ENCODE measurements at places on chromosomes 1 and 21.

DNA sequence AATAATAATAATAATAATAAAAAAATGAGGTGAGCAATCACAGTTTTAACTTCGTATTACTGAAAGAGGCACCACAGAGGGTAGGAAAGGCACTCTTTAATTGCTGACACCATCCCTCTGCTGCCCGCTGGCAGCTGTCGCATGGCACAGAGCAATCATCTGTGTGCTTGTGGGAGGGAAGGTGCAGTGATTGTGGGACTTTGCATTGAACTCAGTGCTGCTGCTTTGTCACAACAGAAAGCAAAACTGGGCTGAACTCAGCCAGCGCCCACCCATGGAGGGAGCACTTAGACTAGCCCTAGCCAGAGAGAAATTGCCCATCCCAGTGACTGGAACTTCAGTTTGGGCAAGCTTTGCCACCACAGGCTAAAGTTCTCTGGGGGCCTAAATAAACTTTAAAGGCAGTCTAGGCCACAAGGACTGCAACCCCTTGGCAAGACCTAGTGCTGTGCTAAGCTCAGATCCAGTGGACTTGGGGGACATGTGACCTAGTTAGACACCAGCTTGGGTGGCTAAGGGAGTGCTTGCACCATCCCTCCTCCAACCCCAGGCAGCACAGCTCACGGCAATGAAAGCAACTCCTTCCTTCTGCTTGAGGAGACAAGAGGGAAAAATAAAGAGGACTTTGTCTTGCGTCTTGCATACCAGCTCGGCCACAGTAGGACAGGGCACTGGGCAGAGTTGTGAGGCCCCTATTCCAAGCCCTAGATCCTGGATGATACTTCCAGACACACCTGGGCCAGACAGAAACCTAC lies 59.3 kb downstream of the WDR4 start:
- DNase-seq: no peak

- no peak for DNase-seq
Observed at GRCh38 chr1:158311066-158311465, 20.3 kb downstream of the CD1B start.

DNA sequence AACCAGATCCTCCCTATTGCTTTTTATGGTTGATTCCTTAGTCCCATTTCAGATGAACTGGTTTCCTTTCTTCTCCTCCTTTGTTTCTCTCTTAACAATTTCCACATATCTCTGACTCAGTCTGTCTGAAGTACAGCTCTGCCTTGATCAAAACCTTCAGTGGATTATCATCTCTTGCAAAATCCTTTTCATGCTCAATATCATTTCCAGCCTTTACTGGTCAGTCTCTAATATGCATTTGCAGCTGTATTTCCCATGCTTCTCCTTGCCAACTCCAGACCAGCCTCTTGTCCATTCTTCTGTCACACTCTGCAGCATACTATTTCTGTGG lies 72.2 kb downstream of the SNX7 start:
- DNase-seq: no peak

DNA sequence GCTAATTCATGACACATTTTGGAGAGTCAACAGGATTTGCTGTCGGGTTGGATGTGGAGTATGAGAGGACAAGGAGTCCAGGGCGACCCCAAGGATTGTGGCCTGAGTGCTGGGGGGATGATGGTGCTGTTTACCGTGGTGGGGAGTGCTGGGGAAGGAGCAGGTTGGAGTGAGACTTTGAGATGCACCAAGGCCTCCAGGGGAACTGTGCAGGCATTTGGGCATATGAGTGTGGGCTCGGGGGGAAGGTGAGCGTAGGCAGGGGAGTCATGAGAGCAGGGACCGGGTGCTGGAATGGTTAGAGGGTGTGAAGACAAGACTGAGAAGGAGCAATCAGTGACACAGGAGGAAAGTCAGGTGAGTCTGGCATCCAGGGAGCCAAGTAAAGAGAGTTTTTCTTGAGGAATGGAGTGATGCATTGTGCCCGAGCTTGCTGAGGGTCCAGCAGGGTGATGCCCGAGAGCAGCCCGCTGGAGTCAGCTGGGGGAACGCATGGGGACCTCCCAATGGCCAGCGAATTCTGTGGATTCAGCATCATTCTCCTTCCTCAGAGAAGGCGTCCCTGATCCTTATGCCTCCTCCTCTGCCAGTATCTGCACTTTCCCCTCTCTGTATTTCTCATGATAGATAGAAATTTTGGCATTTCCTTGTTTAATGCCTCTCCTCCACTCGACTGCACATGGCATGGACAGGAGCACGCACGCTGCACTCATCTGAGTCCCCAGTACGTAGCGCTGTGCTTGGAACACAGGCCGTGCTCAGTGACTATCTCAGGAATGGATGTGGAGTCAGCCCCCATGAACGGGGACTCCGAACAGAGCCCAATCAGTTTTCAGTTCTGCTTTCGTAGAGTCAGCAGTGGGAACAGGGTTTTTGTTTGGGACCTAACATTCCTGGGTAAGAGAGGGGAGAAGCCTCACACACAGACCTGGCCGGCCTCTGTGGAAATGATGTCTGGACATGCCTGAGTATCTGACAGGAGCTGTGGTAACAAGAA lies 52.1 kb upstream of the ETV3 start:
- DNase-seq: no peak

DNA sequence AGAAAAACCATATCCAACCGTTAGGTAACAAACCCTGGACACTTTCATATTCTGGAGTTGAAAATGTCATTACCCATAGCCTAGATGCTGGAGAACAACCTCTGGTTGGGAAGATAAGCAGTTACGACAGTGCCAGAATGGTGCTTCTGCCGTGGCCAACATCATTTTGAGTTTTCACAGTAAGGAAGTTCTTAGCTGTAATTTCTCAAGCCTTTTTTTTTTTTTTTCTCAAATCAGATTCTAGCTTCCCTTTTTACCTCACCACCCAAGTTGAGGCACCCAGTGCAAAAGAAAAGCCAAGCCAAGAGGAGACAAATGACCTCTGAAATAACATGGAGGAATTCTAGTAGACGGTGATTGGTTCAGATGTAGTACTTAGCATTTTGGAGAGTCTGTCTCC lies 21.8 kb downstream of the PPT1 start:
- no peak for DNase-seq

DNA sequence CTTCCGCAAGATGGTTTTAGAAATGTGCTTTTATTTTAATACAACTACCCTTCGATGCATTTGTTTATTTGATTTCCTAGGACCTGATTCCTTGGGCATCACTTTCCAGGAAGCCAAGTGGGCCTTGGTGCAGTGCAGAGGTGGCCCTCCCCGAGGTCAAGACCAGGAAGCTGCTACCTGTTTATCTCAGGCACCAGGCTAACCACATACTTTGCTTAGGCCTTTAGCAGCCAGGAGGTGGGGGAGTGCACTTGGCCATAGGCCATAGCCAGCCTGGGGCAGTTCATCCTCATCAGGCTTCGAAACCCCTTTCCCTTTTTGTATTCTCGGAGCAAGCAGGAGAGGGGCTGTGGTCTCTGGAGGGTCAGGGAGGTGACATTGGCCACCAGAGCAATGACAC lies 45.4 kb downstream of the SMYD2 start:
- DNase-seq: no peak

DNA sequence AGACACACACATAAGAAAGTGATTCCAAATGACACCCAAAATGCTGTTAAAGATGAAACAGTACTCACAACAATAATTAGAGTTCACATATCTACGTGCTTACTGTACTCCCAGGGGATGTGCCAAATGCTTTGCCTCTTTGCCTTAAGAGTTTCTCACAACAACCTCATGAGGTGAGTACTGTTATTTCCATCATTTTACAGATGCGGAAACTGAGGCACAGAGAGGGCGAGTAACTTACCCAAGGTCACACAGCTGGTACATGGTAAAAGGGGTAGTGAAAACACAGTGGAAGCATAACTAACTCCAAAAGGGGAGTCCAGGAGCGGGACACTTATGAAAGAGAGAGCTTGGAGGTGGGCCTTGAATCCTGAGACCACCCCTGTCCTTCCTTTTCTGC lies 171.8 kb downstream of the ACTL8 start:
- no peak for DNase-seq

- no peak for DNase-seq
Observed at GRCh38 chr1:201942129-201942495, 4.2 kb downstream of the LMOD1 start.

- no peak for DNase-seq
Observed at GRCh38 chr1:19635646-19636045, 8.5 kb upstream of the NBL1 start.

- no peak for DNase-seq
Observed at GRCh38 chr21:42384989-42385388, 10.9 kb downstream of the TMPRSS3 start.

DNA sequence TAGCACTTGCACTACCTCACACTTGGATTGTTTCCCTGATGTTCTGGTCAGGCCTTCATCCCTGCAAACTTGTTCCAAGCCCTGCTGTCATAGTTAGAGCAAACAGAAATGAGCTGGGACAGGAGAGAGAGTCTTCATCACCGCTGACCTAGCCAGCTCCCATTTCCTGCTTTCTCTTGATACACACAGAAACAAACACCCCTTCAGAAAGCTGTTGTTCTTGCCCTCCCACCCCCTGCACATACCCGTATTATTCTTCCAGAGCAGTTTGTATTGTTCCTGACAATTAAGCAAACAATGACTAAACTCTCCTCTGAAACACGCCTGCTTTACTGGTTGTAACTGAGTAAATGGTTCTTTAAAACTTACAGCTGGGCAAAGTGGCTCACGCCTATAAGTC lies 2.9 kb upstream of the SYT2 start:
- DNase-seq: no peak

- no peak for DNase-seq
Observed at GRCh38 chr1:81340239-81340638, 460.5 kb upstream of the ADGRL2 start.

- DNase-seq: no peak
Observed at GRCh38 chr1:85607126-85607920, 26.8 kb downstream of the CCN1 start.

GRCh38 chr1:59748123-59748522 lies 66.6 kb upstream of the HOOK1 start:
- DNase-seq: no peak

DNA sequence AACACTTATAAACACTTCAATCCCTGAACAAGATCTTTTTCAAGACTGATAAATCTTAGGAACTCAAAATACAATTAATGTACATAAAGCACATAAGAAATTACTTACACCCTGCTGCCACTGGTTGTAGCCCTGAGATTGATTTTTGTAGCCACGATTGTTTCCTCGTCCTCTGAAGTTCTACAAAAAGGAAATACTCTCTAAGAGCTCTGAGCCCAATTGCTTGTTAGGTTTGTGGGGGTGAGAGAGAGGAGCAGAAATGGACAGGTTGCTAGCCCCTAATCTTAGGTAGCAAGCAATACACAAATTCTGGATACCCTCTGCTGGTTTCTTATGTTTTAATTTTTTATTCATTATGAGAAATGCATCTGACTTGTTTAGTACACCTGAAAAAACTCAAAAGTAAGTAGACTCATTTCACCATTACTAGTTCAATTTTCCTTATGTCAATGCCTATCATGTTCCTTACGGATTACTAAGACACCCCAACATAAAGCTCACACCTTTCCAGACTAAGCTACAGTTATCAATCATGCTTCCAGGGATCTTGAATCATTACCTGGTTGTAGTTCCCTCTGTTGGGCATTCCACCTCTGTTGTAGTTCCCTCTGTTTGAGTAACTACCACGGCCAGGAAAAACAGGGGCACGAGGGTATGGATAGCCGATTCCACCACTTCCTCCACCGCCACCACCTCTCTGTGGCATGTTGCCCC lies 9.3 kb downstream of the HNRNPU start:
- DNase-seq: no peak

DNA sequence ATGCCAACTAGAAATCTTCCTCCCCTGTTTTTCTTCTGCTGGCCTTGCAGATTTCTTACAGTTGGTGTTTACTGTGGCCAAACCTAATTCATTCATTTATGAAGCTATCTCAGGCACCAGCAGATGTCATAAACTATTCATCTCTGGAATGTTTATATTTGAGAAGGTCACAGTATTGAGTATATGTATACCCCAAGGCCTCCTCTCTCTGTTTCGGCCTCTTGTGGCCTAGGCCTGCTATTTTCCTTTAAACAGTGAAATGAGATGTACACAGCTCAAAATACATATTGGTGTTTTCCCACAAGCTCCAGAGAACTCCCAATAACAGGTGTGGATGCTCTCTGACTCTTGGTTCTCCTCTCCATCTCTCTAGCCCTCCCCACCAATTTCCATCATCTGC lies 520.7 kb upstream of the CAMK1G start:
- DNase-seq: no peak

- no peak for DNase-seq
Observed at GRCh38 chr1:14055442-14056223, 355.6 kb downstream of the PRDM2 start.

- DNase-seq: no peak
Observed at GRCh38 chr1:73516451-73516850, 681.5 kb downstream of the LRRIQ3 start.

- no peak for DNase-seq
Observed at GRCh38 chr1:31581821-31582810, 5.8 kb downstream of the TINAGL1 start.

- peak; percentile 84 for DNase-seq
Observed at GRCh38 chr1:27391511-27392095, 819 bp upstream of the GPR3 start.

- no peak for DNase-seq
Observed at GRCh38 chr1:165053351-165053750, 303.2 kb downstream of the LMX1A start.

- no peak for DNase-seq
Observed at GRCh38 chr1:66274634-66275033, 259.3 kb upstream of the SGIP1 start.

DNA sequence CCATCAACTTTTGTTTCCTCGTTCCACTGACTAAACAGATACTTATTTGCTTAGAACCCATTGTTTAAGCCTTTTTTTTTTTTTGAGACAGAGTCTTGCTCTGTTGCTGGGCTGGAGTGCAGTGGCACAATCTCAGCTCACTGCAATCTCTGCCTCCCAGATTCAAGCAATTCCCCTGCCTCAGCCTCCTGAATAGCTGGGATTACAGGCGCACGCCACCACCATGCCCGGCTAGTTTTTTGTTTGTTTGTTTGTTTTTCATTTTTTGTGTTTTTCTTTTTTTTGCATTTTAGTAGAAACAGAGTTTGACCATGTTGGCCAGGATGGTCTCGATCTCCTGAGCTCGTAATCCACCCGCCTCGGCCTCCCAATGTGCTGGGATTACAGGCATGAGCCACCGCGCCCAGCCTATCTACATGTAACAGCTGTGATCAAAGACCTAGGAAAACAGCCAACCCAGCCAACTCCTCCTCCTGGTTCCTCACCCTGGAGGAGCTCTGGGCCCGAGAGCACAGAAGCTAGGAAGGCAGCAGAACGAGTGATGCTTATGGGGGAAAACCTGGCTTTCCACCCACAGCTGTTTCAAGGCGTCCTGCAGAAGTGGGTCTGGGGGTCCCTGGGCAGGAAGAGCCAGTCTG lies 32.9 kb downstream of the KCNN3 start:
- DNase-seq: peak; percentile 32

- no peak for DNase-seq
Observed at GRCh38 chr1:74858136-74858535, 125.2 kb downstream of the TYW3 start.

DNA sequence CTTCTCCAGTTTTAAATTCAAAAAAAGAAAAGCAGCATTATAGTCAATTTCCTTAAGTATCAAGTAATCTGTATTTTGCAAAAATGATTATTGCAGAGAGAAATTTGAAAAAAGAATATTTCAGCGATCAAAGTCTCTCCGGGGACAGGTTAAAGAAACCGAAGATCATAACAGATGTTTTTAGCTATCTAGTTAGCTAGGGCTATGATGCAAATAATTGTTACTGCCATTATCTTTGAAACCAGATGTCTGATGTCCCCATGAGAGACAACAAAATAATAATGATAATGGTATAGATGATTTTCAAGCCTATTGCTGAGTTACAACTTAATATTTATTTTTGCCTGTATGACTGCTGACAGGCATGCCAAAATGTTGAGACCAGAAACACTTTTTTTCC lies 1326.0 kb downstream of the PLA2G4A start:
- no peak for DNase-seq

- DNase-seq: no peak
Observed at GRCh38 chr21:39048064-39048463, 135.2 kb downstream of the PSMG1 start.

Measured in erythroblast (primary cell).